Kasumi-1 (cell line): ENCODE measurements at places on chromosomes 1 and 21.

- DNase-seq: peak; percentile 31
Observed at GRCh38 chr1:10965546-10966226, 46.8 kb upstream of the TARDBP start.

DNA sequence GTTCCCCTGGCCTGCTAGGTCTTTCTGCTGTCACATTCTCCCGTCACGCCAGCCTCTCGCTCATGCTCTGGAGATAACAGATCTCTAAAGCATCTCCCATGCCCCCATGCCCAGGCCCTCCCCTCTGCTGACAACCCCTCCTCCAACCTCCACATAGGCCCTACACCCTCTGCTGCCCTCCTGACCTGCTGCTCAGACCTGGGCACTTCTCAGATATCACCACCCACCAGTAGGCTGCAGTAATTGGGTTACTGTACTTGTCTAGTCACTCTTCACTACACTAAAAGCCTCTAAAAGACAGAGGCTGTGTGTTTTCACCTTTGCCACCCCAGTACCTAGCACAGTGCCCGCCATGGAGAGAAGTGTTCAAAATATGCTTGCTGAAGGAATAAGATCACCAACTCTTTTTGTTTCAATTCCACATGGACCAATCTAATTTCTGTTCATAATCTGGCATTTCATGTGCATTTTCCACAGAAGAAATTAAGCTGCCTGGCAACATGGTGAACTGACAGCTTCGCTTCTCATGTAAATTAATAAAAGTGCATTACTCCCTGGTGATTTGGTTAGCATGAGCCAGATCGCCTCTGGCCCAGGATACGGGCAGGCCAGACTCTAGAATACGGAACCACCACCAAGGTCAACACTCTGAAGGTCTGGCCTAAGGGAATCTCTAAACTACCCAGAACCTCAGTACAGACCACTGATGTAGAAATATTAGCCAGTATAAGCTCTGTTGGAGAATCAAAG is 20.7 kb downstream of the LBR start:
- DNase-seq: no peak

DNA sequence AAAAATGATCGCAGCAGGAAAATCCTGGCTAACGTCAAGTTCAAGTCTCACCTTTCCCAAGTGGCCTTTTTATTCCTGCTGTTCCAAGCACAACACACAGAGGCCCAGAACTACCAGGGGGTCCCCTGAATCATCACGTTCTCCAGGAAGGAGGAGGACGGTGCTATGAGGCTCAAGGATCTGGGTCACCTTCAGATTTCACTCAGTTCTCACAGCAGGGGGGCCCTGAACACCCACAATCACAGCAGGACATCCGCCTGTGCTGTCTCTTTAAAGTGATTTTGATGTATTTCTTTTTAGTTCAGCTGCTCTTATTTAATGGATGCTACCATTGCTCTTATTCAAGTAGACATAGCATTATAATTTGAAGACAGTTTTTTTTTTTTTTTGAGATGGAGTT is 173.4 kb downstream of the HUNK start:
- no peak for DNase-seq

DNA sequence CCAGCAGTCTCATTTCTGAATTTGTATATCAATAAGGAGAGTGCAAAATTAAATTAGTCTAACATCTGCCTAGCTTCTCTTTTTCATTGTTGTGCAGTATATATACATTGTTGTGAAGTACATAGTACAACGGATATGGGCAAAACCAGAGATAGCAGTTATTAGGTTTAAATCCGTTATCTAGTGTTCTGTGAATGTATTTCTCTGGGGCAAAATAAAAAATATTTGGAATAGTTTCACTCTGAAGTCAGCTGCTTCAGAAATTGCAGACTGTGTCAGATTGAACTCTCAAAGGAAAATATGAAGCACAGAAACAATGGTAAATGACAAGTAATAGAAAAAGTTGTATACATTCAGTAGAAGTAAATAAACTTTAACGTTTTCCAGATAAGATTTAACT is 836.5 kb upstream of the CXADR start:
- DNase-seq: no peak

- no peak for DNase-seq
Observed at GRCh38 chr1:245209658-245210435, 55.1 kb downstream of the KIF26B start.

GRCh38 chr1:6612641-6613360 is 730 bp upstream of the PHF13 start:
- DNase-seq: no peak
